Epithelial cell of proximal tubule (primary cell): ENCODE measurements at places on chromosomes 3 and 15. TPM values are rescaled to one million over a fixed set of nuclear protein-coding genes. Genes with fewer than 3 reads are reported as not detected.

The SKOR1 gene
- total RNA-seq = not detected in 2 replicates

- no peak for DNase-seq
Observed at GRCh38 chr3:76387000-76387399, 601.7 kb upstream of the ZNF717 start.

GRCh38 chr3:66567077-66567476 is 66.3 kb upstream of the LRIG1 start:
- no peak for DNase-seq

- DNase-seq = no peak
Observed at GRCh38 chr3:172675441-172676193, 35.2 kb downstream of the NCEH1 start.

The KBTBD13 gene
- not detected in 2 replicates for total RNA-seq

The ATP2B2 gene
- total RNA-seq = not detected in 2 replicates

- no peak for DNase-seq
Observed at GRCh38 chr3:194255252-194256039, 95.7 kb downstream of the CPN2 start.

GRCh38 chr3:18046131-18046915 is 303.9 kb upstream of the TBC1D5 start:
- no peak for DNase-seq

GRCh38 chr3:168834558-168834957 is 738.8 kb upstream of the GOLIM4 start:
- no peak for DNase-seq

The SLC28A1 gene
- total RNA-seq = not detected in 2 replicates

DNA sequence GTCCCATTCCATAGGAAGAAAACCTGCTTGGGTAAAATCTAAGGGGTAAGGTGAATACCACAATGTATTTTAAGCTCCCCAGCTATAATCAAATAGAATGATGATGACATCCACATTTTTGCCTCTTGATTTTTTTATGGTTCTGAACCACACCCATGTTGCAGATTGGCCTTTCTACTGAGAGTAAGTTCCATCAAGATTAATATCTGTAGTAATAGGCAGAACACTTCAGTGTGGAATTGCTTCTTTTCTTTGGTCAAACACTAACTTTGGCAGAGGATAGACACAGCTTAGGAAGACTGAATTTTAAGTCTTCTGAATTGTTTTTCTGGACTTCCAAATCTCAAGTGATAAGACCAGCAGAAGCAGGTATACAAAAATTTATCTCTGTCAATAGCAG is 27.0 kb downstream of the PLS1 start:
- no peak for DNase-seq

The PLIN1 gene
- total RNA-seq = 0.06 and 0.14 TPM in 2 replicates
